ENCODE measurements at places on chromosomes 3 and 15.

DNA sequence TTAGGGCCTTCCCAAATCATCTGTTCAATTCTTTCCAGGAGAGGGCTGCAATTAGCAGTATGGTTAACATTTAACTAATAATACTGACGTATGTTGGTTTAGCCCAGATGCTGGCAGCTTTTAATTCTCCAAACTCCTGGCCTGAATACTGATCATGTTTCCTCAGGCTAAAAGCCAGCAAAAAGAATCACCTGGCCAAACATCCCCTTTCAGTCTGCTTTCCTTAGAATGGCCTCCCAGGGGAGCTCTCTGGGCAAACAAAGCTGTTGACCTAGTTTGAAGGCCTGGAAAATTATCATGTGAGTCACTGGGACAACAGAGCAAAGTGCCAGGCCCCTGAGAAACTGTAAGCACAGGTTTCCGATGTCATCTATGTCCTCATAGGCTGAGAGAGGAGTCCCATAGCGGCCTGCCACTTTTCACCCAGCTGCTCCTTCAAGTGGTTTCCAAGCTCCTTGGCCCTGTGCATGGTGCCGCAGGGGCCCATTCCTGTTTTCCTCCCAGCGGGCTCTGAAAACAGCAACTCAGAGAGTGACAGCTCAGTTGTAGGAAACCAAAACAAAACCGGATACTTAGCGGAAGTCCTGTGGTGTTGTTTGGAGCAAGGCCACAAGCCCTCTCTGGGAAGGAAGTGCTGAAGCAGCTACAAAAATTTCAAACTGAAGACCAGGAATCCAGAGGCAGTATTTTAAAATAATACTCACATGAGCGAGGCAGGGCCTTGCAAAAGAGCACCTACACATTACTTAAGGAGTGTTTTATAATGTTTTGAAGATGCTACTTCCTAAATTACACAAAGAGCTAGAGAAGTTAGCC, 36.5 kb upstream of the RAB11A start:
- peak; percentile 98 for ATAC-seq

DNA sequence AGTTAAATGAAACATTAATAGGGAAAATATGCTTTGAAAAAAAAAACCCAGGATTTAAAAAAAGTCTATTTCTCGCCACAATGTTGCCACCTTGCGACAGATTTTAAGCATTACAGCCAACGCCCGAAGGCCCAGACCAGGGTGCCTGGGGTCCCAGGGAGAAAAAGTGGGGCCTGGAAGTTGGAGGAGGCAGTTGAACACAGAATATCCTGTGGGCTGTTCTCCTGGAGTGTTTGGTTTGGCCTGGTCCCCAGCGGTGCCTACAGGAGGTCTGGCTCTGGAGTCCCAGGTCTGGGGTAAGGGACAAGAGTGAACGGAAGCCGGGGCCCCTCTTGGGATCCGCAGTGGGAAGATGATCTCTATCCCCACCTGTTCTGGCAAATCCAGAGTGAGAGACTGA, 3.4 kb downstream of the RNU6-1 start:
- ATAC-seq = no peak

DNA sequence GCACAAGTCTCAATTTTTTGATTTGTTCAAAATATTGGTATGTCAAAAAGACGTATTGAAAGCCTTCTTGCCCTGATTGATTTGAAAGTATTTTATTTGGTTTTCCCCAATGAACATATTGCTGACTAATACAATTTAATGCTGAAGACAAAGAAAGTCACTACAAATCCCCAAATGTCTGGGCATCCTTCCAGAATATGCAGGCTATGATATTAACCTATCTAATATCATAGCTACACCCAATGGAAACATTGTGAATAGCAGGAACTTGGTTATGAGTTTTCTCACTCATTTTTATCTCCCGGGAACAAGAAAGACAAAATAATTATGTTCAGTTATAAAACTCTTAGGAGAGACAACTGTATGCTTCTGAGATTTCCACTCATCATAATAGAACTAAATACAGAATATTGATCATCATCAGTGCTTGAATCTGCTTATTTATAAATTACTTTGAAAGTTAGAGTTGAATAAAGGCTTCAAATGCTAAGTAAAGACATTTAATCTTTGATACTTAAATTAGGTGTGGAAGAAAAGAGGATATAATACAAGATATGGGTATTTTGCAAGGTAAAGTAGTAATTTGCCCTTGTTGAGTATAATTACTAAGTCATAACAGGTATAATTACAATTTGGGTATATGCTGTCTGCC, 483.9 kb downstream of the RBMS3 start:
- ATAC-seq = peak; percentile 31

GRCh38 chr15:37929238-37929637, 5.2 kb upstream of the TMCO5A start:
- no peak for ATAC-seq

DNA sequence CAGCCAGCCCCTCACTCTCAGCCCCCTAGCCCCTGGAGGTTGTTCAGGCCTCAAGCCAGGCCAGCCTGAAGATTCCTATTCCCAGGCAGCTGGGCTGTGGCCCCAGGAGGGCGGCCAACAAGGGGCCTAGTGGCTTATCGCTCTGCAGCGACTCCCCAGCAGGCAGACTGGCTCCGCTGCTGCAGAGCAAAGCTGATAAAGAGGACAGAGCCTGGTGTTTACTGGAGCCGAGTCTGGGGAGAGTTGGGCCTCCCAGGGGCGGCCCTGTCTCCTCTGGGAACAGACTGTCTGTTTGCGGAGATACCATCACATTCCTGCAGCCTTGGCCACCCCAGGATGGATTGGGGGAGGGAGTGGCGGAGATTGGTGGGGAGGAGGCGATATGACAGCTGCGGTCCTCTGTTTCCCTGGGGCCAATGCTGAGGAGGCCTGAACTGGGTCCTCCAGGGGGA, 22.4 kb upstream of the SMAD6 start:
- ATAC-seq = peak; percentile 74

DNA sequence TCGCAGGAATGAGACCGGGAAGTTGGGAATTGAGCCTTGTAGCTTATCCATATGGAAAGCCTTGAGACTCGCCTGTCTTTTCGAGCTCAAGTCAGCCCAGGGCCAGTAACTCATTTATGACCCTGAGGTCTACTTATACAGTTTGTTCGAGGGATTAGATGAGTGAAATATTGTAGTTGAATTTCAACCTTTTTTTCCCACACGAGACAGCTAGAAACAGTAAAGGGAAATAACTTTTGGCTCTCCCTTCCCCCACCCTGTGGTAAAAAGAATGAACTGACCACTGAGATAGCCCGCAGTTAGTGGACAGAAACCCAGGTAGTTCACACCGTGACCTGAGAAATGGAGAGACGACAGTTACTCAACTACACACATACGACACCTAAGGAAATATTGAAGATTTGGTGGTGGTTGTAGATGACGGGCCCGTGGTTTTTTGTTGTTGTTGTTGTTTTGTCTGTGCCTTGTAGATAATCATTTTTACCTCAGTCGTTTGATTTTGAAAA, 841 bp downstream of the EIF3J start:
- no peak for ATAC-seq

- peak; percentile 79 for ATAC-seq
These were observed 55.9 kb upstream of the OSBPL11 start for GRCh38 chr3:125651244-125651643.

- ATAC-seq = no peak
These were observed 38.7 kb downstream of the C3orf38 start for GRCh38 chr3:88188436-88188835.

- ATAC-seq = peak; percentile 93
These were observed 64.1 kb downstream of the TLE3 start for GRCh38 chr15:70033529-70034140.

DNA sequence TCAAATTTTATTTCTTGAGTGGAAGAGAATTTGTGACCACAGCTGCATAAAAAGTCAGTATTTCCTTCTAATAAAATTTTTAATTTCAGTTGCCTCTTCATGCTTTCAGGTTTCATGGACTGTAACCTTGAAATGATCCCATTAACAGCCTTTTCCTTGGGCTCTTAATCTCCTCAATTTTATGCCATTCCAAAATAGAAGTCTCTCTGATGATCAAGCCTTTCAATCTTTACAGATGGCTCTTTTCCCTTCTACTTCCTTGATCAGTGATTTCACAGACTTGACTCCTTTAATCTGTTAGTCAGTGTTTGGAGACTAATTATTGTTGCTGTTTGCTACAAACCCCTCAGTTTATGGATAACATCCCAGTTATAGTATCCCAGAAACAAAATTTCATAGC, 11.9 kb downstream of the TSC22D2 start:
- ATAC-seq = no peak

DNA sequence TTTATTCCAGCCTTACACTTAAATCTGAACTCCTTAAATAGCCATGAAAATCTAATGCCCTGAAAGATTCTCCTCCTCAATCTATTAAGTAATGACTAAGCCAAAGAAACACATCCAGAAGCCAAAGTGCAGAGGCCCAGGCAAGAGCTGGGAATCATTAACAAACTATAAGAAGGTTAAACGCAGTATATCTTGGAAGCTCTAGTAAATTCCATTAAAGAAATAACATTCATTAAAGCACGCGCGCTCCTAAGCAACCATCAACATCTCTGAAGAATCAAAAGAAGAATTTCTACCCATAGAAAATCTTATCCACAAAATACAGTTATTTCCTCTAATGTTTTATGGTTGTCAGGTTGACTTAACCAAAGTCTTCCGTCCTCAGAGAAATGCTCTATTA, 29.5 kb downstream of the MB21D2 start:
- no peak for ATAC-seq

- ATAC-seq = no peak
These were observed 960 bp downstream of the THBS1 start for GRCh38 chr15:39581793-39582285.

- ATAC-seq = no peak
These were observed 46.5 kb upstream of the FSTL1 start for GRCh38 chr3:120497336-120497735.

DNA sequence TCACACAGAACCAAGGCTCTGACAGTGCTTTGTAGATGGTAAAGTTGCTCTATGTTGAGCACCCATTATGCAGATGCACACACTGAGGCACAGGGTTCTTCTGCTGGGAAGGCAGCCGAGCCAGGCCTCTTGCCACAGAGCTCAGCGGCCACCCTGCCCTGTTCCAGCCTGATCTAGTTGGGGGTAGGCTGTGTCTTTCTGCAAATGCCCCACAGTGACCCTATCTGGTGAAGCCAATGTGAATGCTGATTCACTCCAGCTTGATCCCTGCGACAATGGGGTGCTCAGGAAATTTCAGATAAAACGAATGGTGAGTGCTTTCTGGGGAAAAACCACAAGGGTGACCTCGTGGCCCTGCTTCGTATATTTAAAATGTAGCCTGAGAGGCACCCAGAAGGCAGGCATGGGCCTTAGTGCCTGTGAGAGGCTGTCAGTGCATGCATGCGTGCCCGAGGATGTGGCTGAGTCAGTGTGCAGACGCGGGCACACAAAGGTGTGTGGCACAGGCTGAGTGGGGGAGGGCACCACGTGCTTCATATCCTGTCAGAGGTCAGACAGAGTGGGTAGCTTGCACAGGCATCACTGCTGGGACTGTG, 85.7 kb downstream of the ATP2B2 start:
- ATAC-seq = no peak

Measured in motor neuron (in vitro differentiated cells).